ENCODE measurements at places on chromosomes 5 and 9. TPM values are rescaled to one million over a fixed set of nuclear protein-coding genes. Genes with fewer than 3 reads are reported as not detected.

DNA sequence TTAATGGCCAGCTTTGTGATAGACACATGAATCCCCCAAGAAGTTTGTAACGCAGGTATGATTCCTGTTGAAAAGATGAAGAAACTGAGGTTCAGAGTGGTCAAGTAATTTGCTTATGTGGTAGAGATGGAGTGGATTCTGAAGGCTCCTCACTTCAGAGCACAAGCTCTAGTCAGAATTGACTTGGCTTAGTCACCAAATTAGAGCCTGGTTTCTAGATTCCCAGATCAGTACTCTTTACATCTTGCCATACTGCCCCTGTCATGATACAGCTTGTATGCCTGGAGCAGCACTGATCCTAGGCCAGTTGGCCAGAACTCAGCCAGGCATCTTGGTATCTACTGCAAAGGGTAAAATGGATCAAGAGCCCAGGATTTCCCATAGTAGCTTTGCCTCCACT lies 284.4 kb upstream of the RFX3 start:
- no peak for DNase-seq

- peak; percentile 49 for DNase-seq
These were observed 102.8 kb upstream of the DAP start for GRCh38 chr5:10863763-10864383.

- DNase-seq, result no peak
These were observed 34.1 kb upstream of the RUFY1 start for GRCh38 chr5:179516221-179516620.

Gene CYSTM1
- 32.8 TPM for total RNA-seq

Data from transverse colon (tissue), 4 donors.